Stimulated activated CD4-positive, alpha-beta T cell treated with anti-CD3 and anti-CD28 coated beads, Interleukin-1b, Interleukin-23, amount 100 ng/mL, for 1 hour (primary cell): ENCODE measurements at places on chromosomes 6 and 20.

- no peak for DNase-seq
Observed at GRCh38 chr6:4803343-4803744, 27.1 kb downstream of the CDYL start.

GRCh38 chr6:3879194-3879952 is 30.2 kb downstream of the FAM50B start:
- no peak for DNase-seq

- DNase-seq, result no peak
Observed at GRCh38 chr6:24009319-24009718, 116.7 kb upstream of the NRSN1 start.

GRCh38 chr6:110158479-110158878 is 21.0 kb downstream of the WASF1 start:
- no peak for DNase-seq

- DNase-seq, result no peak
Observed at GRCh38 chr6:110020888-110021287, 42.8 kb downstream of the GPR6 start.

DNA sequence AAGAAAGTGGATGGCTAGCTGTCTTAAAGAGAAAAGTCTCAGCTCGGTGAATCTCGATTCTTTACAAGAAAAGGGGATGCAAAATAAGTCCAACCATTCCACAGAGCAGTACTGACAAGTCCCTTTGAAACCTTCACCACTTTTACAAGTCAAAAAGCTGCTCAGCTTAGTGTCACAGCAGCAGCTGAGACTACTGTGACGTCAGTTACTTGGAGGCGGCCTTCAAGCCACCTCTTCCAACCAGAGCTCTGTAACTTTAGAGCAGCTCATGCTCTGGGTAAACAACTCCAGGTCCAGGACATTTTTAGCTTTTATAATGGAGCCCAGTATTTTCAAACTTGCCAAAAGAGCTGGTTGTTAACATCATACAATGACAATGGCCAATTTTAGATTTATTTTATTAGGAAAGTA is at the start of gene KIAA0408:
Gene KIAA0408 (minus strand): TSS at position 159 of the 411 bp plus-strand sequence. CDS start 5,408 bp downstream, outside the sequence.
- DNase-seq, result no peak

GRCh38 chr6:167566711-167567141 is 241.8 kb downstream of the TTLL2 start:
- DNase-seq, result no peak

- no peak for DNase-seq
Observed at GRCh38 chr20:57809661-57810172, 99.9 kb upstream of the PMEPA1 start.

- DNase-seq, result no peak
Observed at GRCh38 chr6:157560691-157561413, 179.9 kb downstream of the ZDHHC14 start.

DNA sequence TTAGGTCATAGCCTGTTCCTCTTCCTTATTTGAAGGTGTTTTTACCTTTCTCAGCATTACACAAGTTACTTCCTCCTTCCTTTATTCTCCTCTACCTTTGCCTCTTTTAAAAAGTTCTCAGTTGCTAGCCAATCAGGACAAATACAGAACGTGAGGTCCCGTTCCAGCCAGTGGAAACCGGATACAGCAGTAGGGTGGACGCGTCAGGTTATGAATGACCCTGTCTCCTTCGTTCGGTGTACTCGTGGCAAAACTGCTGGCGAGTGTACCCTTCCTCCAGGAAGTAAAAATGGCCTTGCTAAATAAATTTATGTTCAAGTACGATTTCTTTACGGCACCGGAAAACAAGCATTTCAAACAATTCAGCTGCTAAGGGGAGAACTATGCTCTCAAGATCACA is 77.0 kb upstream of the MLN start:
- no peak for DNase-seq

DNA sequence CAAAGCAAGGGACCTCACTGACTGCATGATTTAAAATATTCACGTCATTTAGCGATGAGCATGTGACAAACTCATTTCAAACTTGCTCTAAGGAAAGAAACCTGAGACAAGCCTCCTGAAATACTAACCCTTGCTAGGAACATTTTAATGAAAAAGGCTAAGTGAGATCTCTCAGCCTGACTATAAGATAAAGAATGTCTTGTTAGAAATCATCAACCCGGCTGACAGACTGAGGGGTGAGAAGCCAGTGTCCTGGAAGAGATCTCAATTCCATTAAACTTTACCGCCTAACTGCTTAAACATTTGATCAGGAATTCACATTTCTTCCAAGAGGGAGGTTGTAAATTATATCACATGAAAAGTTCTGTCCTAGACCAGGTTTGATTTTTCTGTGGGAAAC is 274.8 kb upstream of the EXOC2 start:
- no peak for DNase-seq

- DNase-seq, result no peak
Observed at GRCh38 chr6:45737331-45738056, 278.2 kb downstream of the CLIC5 start.

- DNase-seq, result no peak
Observed at GRCh38 chr6:37030599-37030998, 25.1 kb downstream of the FGD2 start.

DNA sequence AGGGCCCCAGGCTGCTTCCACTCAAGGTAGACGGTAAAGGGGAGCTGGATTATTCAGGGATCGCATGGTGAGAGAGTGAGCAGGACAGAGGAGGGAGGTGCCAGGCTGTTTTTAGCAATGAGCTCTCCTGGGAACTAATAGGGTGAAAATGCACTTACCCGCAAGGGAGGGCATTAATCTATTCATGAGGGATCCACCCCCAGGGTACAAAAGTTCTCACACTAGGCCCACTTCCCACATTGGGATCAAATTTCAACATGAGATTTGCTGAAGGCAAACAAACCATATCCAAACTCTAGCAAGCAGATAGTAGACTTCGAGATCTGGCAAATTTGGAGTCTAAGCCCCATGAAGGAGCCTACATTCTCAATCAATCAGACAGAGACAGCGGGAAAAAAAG is 408.6 kb downstream of the RNF144B start:
- DNase-seq, result no peak

DNA sequence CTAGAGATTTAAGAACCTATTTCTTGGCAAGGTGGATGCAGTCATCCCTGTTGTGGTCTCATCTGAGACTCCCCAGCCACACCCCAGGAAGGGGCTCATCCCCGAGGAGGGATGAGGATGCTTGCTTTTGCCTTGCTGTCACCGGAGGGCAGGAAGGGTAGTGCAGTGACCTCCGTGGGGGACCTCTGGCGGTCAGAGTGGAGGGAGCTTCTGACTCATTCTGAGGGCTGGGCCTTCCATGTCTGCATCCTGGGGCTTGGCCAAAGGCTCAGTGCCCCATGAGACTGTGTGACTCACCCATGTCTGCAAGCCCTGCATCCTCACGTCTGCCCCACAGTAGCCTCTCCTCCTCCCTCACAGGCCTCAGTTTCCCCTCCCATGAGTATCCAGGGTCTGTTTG is 38.7 kb downstream of the UQCC2 start:
- no peak for DNase-seq

- DNase-seq, result no peak
Observed at GRCh38 chr6:41045664-41046063, 3.4 kb downstream of the TSPO2 start.

GRCh38 chr20:35296101-35296554 is 3.9 kb upstream of the FAM83C start:
- no peak for DNase-seq

GRCh38 chr6:121573481-121573880 is 138.0 kb downstream of the GJA1 start:
- DNase-seq, result no peak

- no peak for DNase-seq
Observed at GRCh38 chr6:46990031-46990644, 52.0 kb downstream of the ADGRF1 start.

DNA sequence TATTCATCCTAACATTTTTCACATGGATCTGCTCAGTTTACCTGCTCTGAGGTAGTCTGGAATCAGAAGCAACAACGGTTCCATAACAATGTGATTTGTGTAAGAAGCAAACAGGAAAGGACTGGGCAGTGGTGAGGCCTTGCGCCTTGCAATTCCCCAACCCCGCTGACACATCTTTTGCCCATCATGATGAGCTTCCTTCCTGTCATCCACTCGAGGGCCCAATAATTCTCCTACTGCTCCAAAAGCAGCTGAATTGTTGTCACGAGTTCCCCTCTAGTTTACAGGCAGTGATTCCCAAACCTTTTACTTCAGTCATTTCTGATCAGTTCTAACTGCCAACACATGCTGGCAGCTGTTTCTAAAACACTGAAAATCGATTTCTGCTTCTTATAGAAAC is 22.9 kb downstream of the STX7 start:
- no peak for DNase-seq

- DNase-seq, result no peak
Observed at GRCh38 chr6:167546611-167547327, 221.9 kb downstream of the TTLL2 start.

- peak; percentile 83 for DNase-seq
Observed at GRCh38 chr6:81753711-81754577, 1.5 kb upstream of the TENT5A start.

GRCh38 chr20:8811801-8812594 is 256.9 kb upstream of the PLCB4 start:
- no peak for DNase-seq

DNA sequence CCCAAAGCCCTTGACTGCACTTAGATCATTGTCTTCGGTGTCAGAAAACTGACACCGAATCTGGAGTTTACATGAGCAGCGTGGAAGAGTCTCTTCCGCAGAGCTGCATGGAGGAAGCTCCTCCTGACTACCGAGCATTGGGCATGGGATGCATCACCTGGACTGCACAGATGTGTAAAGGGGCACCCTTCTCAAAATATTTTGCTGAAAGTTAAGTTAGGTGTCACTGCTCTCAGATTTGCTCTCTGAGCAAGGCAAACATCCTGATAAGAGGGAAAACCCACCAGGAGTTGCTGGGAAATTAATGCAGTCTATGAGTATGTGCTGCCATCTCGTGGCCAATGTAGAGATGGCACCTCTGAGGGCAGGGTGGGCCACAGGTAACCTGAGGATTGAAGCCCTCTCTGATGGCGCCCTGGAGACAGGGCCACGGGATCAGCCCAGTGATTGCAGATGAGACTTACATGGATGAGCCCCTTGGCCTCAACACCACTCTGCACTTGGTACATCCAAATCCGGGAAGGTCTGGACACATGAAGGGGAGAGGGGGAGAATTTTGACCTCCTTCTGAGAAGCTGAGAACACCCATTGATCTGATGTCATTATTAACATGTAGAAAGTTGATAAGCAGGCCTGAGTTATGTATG is 129.9 kb downstream of the LPA start:
- DNase-seq, result peak; percentile 11

- no peak for DNase-seq
Observed at GRCh38 chr6:146741609-146742008, 142.8 kb downstream of the ADGB start.

DNA sequence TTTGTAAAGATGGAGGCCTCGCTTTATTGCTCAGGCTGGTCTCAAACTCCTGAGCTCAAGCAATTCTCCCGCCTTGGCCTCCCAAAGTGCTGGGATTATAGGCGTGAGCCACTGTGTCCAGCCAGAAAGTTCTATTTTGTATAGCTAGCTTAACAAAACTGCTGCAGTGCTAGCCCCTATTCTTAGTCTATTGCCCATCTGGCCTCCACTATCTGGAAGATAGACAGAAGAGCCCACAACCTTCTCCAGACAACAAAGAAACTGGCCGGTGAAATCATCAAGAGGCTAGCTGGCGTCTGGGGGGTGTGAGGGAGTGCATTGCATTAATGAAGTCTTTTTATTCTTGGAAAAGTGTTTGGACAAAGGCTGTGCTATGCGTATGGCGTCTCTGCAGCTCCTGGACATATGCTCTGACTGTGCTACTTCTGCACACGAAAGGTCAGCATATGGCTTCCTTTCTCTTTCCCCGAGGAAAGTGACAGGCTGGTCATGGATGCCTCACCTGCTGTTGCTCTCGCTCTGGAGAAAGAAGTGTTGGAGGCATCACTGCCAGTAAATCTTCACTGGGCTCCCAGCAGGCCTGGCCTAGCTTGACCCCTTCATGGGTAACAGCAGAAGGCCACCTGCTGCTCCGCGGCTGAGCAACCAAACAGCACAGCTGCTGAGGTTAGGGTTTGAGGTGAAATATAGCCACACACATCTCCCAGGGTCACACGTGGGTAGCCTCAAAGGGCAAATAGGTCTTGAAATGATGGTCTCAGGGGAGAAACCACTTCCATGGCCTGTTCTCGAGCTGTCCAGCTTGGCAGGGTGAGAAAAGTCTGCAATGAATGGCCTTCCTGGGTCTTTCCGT is 95.1 kb upstream of the IYD start:
- no peak for DNase-seq

GRCh38 chr6:2078888-2079287 is 166.5 kb downstream of the GMDS start:
- no peak for DNase-seq

DNA sequence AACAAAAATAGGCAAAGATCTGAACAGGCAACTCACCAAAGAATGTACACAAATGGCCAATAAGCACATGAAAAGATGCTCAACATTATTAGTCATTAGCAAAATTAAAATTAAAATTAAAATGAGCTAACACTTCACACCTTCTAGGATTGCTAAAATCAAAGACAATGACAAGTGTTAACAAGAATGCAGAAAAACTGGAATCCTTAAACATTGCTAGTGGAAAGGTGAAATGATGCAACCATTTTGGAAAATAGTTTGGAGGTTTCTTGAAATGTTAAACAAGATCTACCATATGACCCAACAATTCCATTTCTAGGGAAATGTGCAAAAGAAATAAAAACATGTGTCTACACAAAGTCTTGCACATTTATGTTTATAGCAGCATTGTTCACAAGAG is 75.5 kb upstream of the DST start:
- no peak for DNase-seq

DNA sequence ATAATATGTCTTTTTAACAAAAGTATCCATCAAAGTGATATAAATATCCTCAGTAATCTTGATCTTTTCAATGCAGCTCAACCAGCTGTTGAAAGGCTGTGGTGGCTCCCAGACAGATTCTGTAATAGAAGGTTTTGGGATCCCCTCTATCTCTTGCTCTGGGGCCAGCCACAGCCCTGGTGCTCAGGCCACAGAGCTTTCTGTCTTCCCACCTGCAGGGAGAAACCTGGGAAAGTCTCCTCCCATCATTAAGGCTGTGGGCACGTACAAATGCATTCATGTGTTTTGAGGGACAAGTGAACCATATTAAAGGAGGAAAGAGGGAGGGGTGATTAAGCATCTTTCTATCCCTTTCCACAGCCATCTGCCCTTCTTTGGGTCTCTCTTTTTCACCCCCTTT is 183.1 kb downstream of the PRDM13 start:
- DNase-seq, result no peak

DNA sequence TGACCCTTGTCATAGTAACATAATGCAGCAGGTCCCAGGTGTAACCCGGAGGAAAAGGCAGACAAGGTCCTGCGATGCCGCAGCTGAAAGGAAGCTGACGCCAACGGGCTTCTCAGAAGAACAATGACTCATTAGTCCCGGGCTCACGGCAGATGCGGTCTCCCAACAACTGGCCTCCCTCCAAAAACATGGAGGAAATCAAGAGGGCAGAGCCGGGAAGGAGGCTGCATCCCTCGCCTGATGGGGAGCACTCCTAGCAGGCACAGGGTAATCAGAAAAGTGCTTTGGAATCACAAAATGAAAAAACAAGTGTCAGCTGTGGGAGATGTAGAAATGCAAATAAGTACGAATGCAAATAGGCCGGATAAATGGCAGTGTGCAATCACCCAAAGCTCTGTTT is 165.2 kb upstream of the AGPAT4 start:
- no peak for DNase-seq
